ENCODE measurements at places on chromosomes 5 and 9.

DNA sequence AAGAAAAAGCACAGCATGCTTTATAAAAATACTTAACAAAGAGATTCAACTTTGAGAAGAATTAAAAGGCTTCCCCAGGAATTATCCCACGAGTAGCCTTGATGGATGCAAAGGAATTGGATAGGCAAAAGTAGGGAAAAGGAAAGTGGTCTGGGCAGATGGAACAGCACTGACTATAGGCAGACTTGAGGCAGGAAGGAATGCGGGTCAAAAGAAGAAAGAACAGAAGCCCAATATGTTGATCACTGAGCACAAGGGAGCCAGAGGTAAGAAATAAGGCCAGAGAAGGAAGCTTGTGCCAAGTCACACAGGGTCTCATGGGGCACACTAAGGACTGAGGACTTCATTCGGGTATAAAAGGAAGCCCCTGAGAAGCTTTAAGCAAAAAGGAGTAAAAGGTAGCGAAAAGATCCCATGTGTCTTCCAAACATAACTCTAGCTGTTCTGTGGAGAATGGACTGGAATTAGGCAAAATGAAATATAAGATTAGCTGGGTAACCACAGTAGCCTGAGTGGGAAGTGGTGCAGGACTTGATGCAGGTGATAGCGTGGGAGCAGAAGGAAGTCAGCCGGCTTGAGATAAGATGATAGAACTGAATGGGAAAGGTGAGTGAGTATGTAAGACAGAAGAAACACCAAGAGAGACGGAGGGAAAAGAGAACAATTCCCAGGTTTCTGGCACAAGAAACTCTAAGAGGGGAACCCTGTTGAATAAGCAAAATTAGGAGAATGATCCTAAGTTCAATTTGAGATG is 106.6 kb downstream of the DENND1A start:
- DNase-seq, result no peak

DNA sequence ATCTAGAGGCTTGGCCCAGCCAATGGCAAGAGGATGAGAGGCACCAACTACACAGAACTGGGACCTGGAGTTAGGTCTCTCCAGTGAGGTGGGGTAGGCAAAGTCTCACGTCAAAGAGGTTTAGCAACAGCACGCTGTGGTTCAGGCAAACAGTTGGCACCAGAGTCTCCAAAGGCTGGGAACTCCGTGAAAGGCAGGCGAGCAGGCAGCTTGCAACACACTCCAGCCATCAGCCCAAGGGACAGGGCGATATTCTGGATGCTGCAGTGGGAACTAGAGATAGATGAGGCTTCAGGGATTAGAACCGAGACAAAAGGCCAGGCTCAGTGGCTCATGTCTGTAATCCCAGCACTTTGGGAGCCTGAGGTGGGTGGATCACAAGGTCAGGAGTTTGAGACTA is 129.1 kb downstream of the PDZD2 start:
- DNase-seq, result no peak

DNA sequence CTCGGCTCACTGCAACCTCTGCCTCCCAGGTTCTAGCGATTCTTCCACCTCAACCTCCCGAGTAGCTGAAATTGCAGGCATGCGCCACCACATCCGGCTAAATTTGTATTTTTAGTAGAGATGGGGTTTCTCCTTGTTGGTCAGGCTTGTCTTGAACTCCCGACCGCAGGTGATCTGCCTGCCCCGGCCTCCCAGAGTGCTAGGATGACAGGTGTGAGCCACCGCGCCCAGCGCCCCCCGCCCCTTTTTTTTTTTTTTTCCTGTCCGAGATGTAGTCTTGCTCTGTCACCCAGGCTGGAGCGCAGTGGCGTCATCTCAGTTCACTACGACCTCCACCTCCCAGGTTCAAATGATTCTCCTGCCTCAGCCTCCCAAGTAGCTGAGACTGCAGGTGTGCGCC is 6.6 kb downstream of the ATP6V1G1 start:
- DNase-seq, result no peak

GRCh38 chr5:83993803-83994202 is 273.1 kb upstream of the HAPLN1 start:
- no peak for DNase-seq

DNA sequence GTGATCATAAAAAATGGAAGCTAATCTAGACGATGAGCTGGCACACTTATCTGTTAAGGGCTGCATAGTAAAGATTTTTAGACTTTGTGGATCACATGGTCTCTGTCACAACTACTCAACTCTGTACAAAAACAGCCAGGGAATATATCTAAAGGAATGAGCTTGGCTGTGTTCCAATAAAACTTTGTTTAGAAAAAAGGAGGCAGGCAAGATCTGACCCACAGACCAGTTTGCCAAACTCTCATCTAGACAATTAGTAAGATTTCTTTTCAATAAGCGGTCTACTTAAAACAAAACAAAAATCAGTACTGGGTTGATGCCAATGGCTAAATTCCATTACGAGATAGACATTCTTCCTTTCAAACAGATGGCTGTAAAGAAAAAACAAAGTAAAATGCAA is 53.0 kb upstream of the RETREG1 start:
- DNase-seq, result peak; percentile 72

GRCh38 chr9:97507428-97507984 is 6.0 kb downstream of the TMOD1 start:
- DNase-seq, result no peak

GRCh38 chr9:76321195-76321828 is 72.9 kb downstream of the RFK start:
- peak; percentile 87 for DNase-seq

- peak; percentile 82 for DNase-seq
These were observed 147.6 kb downstream of the NR2F1-AS1 start for GRCh38 chr5:93433422-93433821.

- no peak for DNase-seq
These were observed 158.7 kb upstream of the HMHB1 start for GRCh38 chr5:143653256-143653655.

DNA sequence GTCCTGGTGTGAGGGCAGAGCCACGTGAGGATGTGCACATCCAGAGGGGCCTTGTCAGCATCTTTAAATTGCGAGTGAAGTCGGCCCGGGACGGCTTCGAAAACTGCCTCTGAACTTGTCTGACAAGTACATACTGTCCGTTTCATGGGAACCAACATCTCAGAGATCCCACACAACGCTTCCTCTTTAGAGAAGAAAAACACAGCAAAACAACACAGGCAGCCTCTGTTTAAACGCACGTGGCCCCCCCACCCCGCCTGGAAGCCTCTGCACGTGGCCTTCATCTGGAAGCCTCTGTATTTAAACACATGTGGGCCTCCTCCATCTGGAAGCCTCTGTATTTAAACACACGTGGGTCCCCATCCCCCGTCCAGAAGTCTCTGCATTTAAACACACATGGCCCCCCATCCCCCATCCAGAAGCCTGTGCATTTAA is 29.2 kb downstream of the CEP72 start:
- DNase-seq, result no peak

DNA sequence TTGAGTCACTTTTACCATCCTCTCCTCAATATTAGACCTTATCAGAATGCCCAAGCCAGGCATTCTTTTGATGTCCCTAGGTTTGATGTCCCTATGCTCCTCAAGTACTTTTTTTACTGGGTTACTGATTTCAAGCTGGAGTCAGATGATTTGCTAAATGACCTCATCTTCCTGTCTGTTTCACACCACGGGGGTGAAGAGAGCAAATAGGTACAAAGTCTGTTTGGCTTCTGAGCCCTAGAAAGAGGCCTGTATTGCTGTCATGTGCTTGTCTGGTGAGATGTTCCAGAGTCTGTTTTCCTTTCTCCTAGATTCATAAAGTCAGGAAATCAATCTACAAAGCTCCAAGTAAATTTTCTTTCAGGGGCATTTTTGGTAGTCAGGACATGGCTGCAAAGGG is 12.7 kb upstream of the DAB2 start:
- DNase-seq, result no peak

- DNase-seq, result no peak
These were observed 384.1 kb downstream of the DMRT2 start for GRCh38 chr9:1434052-1434767.

GRCh38 chr5:156405988-156406387 is 79.0 kb downstream of the SGCD start:
- no peak for DNase-seq

- DNase-seq, result no peak
These were observed 2.0 kb upstream of the PFN3 start for GRCh38 chr5:177402271-177403043.

GRCh38 chr9:68851657-68852056 is 146.6 kb downstream of the PIP5K1B start:
- DNase-seq, result no peak

- DNase-seq, result no peak
These were observed 118.6 kb downstream of the KDM4C start for GRCh38 chr9:6876195-6876894.

DNA sequence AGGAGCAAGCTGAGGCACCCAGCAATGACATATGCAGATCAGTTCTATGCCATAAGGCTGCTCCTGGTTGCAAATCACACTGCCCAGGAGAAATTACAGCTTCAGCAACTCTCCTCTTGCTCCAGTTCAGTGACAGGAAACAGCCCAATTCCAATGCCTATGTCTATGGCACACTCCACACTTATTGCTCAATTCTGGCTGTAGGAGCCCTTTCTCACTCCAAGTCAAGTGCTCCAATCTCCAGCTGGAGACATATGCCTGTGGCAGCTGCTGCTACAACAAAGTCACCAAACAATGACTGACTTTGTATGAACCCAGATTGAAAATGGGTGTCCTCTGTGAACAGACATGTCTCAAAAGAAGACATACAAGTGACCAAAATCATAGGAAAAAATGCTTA is 31.8 kb upstream of the PLCXD3 start:
- DNase-seq, result no peak

DNA sequence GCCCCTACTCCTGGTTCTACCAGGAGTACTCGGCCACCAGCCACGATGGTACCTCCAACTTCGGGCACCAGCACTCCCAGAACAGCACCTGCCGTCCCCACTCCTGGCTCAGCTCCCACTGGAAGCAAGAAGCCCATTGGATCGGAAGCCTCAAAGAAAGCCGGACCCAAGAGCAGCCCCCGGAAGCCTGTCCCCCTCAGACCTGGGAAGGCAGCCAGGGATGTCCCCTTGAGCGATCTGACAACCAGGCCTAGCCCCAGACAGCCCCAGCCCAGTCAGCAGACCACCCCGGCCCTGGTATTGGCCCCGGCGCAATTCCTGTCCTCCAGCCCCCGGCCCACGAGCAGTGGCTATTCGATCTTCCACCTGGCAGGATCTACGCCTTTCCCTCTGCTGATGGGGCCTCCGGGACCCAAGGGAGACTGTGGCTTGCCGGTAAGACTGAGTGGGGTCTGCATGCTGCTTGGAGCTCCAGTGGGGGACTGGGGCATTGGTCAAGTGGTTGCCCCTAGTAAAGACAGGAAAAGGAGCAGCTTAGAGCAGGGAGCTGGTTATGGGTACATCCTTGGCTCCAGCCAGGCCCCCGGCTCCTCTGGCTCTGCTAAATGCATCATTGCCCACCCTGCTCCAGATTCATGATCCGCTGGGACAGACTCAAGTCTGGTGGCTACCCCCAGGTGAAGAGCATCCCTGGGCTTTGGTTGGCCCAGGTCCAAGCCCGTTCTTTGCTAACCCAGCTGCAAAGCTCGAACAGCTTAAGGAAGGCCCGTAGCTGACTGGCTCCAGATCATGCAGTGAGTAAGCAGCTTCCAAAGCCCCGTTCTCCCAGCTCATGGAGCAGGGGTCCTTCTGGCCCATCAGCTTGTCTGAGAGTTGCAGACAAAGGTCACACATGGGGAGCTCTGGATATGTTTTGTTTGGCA is 14.0 kb downstream of the COL27A1 start:
- DNase-seq, result peak; percentile 69

GRCh38 chr9:81224166-81225081 is 464.9 kb downstream of the TLE1 start:
- no peak for DNase-seq

GRCh38 chr9:135335691-135336181 is 143.8 kb upstream of the PPP1R26 start:
- no peak for DNase-seq

DNA sequence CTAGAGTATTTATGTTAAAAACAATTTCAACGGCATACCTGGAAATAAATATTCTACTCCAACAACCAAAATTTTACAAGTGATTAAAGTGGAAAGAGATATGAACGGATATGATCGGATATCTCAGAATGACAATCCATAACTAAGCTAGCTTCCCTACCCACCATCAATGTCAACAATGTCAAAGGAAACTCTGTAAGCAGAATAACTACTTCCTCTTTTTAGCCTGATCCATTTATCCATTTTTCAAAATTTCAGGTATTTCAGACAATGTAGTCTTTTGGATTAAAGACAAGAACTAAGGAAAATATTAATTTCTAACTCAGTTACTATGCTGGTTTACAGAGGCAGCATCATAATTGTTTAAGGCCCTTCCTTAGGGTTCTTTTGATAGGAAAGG is 188.7 kb downstream of the DENND1A start:
- DNase-seq, result no peak

DNA sequence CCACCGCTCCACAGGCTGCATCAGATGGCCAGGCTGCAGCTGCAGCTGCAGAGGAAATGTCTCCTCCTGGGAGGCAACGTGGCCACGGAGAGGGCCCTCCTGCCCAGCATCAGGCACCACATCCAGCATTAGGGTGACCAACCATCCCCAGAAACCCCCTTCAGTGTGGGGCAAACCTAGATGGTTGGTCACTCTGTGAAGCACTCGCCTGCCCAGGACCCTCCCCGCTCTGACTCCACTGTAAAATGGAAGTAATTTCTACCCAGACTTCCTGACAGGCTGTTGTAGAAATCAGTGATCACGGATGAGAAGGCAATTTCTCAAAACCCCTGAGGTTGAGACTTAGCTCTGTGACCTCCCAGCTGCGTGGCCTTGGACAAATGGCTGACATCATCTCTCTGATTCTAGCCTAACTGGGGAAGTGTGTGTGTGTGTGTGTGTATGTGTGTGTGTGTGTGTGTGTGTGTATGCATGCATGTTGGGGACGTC is 31.6 kb downstream of the B4GALT1 start:
- DNase-seq, result peak; percentile 16

DNA sequence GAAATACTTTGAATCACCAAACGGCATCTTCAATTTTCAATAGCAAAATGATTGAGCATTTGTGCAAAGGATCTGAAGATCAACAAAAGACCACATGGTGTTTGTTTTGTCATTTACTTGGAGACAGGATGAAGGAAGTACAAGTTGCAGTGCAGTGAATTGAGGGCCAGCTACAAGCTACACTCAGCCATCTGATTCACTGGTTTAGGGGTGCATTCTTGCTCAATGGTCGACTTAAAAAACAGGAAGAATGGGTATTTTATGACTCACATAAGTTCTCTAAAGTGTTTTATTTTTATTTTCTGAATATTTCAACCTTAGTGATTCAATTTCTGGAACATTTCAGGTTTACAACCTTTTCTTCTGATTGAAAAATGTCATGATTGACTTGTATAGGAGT is 412.1 kb upstream of the ADAMTSL1 start:
- no peak for DNase-seq

DNA sequence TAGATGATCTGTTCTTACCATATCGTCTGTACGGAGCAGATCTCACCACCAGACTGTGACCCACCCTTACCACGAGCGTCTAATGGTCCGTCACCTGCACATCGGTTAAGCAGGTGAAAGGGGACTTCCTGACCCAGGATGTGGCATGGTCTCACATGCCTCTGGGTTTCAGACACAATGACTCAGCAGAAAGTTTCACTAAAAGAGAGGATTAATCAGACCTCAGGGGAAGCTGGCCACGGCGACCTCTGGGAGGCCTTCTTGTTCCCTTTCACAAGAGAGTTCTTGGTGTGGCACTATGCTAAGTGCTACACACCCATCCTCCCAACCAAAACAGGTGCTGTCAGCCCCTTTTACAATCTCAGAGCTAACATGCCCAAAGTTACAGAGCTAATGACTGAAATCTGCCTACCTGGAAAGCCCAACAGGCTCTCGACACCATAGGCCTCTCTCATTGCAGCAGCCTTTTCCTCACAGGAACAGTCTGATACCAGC is 41.6 kb downstream of the ADAMTS12 start:
- peak; percentile 77 for DNase-seq

- DNase-seq, result no peak
These were observed 19.9 kb upstream of the OTULINL start for GRCh38 chr5:14561741-14562140.
